Type B pancreatic cell (in vitro differentiated cells): ENCODE measurements at places on chromosomes 6 and 20. TPM values are rescaled to one million over a fixed set of nuclear protein-coding genes. Genes with fewer than 3 reads are reported as not detected.

The SPO11 gene
- total RNA-seq, result not detected in 2 replicates

The MACROD2 gene
- 5.9 and 6.7 TPM in 2 replicates for total RNA-seq

The CST4 gene
- 2.1 and 56.8 TPM in 2 replicates for total RNA-seq

The ULBP3 gene
- 4.4 and 12.4 TPM in 2 replicates for total RNA-seq

The TMC2 gene
- total RNA-seq, result not detected in 2 replicates

The RIMS1 gene
- 3.7 and 5.9 TPM in 2 replicates for total RNA-seq

The SLC18B1 gene
- total RNA-seq, result 17.6 and 19.3 TPM in 2 replicates

The ANKRD66 gene
- 0.34 TPM in 1 of 2 replicates, not detected in the other for total RNA-seq

The CALHM4 gene
- not detected in 2 replicates for total RNA-seq

DNA sequence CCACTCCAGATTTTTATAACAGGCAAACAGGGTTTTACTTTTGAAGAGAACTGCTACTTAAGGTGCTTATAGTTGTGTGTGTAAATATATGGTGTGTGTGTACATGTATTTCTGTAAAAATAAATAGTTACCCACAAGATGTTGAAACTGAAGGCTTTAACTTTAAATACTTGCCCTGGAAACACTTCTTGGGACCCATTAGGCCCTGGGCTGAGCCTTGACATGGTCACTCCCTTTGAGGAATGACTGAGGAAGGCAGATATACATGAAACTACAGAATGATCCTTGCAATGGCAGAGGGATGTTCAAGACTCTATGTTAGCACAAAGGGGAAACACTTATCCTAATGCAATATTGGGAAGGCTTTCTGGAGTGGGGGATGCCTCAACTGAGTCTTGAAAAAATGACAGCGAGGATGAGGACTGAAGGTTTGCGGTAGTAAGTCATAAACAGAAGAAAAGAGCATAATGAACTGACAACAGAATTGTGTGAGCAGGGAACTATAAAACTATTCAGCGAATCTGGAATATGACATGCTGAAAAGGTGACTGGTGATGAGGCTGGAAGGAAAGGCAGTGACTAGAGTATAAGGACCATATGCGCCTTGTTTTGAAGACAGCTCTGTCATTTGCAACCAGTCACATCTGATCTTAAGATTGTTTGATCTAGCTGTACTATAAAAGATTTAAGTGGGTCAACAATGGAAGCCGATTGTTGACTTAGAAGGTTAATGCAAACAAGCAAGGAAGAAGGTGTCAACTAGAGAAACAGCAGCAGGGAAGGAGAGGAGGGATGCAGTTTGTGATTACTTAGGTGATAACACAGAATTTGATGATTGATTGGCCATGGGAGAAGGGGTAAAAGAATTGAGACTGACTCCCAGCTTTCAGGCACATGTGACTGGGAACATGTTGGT lies 64.4 kb upstream of the COL21A1 start:
- no peak overlapping the region for H3K4me3 ChIP-seq
- no peak overlapping the region for H3K27ac ChIP-seq
- H3K4me1 ChIP-seq, result no peaks in the 10 kb centered on the region
- H3K27me3 ChIP-seq, result peaks cover 12% of the 10 kb centered on the region

GRCh38 chr6:6826961-6827360 lies 238.4 kb downstream of the LY86 start:
- no peak for DNase-seq
- H3K27ac ChIP-seq, result no peak overlapping the region

- no peak for DNase-seq
- no peaks in the 10 kb centered on the region for H3K27me3 ChIP-seq
- no peak overlapping the region for H3K27ac ChIP-seq
- H3K4me1 ChIP-seq, result peaks cover 25% of the 10 kb centered on the region
- no peak overlapping the region for H3K4me3 ChIP-seq
- H3K36me3 ChIP-seq, result peaks cover 15% of the 10 kb centered on the region
These were observed 46.0 kb downstream of the E2F3 start for GRCh38 chr6:20447581-20448132.

DNA sequence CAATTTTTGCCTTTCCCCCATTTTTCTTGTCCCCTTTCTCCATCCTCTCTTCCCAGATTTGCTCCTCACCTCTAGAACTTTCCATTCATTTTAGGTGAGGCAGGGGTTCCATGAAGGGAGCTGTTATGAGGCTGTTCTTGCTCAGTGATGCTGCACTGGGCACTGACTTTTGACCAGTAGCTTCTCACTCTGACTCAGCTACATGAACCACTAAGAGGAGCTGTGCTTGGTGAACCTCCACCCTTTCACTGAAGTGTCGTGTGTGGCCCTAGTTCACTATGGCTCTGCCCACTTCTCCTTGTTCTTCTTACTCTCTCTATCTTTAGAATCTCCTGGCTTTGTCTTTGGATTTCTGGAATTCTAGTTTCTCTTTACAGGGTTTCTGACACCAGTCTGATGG lies 307.1 kb upstream of the RNF24 start:
- peak; percentile 3 for DNase-seq
- no peak overlapping the region for H3K4me3 ChIP-seq

- H3K4me3 ChIP-seq, result no peak overlapping the region
- no peaks in the 10 kb centered on the region for H3K27me3 ChIP-seq
- no peaks in the 10 kb centered on the region for H3K36me3 ChIP-seq
- no peaks in the 10 kb centered on the region for H3K4me1 ChIP-seq
- no peak for DNase-seq
These were observed 88.7 kb downstream of the THBS2 start for GRCh38 chr6:169164986-169165385.

- no peaks in the 10 kb centered on the region for H3K36me3 ChIP-seq
- H3K4me1 ChIP-seq, result peaks cover 7% of the 10 kb centered on the region
- H3K4me3 ChIP-seq, result no peak overlapping the region
- H3K27me3 ChIP-seq, result peaks cover 97% of the 10 kb centered on the region
- no peak for DNase-seq
These were observed 9.7 kb downstream of the LINC00237 start for GRCh38 chr20:21096321-21097043.

DNA sequence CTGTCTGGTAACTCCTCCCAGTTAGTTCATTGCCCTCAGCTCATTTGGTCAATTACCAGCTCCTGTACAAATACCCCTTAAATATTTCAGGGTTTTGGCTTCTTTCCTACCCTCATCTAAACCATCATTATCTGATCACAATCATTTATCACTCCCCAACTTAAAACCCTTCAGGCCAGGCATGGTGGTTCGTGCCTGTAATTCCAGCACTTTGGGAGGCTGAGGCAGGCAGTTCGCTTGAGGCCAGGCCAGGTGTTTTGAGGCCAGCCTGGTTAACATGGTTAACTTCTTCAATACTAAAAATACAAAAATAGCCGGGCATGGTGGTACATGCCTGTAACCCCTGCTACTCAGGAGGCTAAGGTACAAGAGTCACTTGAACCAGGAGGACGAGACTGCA lies 9.4 kb downstream of the TGIF2 start:
- peaks cover 10% of the 10 kb centered on the region for H3K36me3 ChIP-seq
- H3K27me3 ChIP-seq, result no peaks in the 10 kb centered on the region
- no peak overlapping the region for H3K4me3 ChIP-seq
- H3K4me1 ChIP-seq, result no peaks in the 10 kb centered on the region
- DNase-seq, result no peak
- H3K27ac ChIP-seq, result no peak overlapping the region

DNA sequence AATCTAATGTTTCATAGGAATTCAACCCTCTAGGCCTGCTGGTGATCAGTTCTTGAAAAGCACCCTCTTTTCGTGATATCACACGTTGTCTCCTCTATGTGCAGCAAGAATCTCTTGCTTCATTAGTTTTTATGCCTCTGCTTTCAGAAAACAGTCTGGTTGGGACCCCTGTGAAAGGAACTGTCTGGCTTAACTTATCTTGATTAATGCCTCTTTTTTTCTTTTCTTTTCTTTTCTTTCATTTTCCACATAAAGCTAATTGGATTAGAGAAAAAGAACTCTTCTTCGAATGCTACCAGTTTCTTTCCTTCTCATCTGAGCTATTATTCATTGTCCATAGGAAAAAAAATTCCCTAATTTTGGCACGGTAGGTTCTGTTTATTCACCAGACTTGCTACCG lies 21.3 kb downstream of the ZNF311 start:
- peaks cover 19% of the 10 kb centered on the region for H3K36me3 ChIP-seq
- H3K27ac ChIP-seq, result peak overlapping the region; percentile 94
- H3K4me1 ChIP-seq, result peaks cover 50% of the 10 kb centered on the region
- H3K4me3 ChIP-seq, result peak overlapping the region; percentile 92
- H3K27me3 ChIP-seq, result peaks cover 20% of the 10 kb centered on the region

GRCh38 chr20:14030991-14031390 lies 35.7 kb downstream of the MACROD2 start:
- H3K27ac ChIP-seq, result no peak overlapping the region
- H3K4me1 ChIP-seq, result no peaks in the 10 kb centered on the region
- DNase-seq, result no peak
- no peaks in the 10 kb centered on the region for H3K27me3 ChIP-seq
- H3K4me3 ChIP-seq, result no peak overlapping the region
- no peaks in the 10 kb centered on the region for H3K36me3 ChIP-seq

GRCh38 chr6:159100395-159101182 lies 55.8 kb upstream of the TAGAP start:
- no peak overlapping the region for H3K4me3 ChIP-seq
- H3K27ac ChIP-seq, result no peak overlapping the region
- H3K27me3 ChIP-seq, result peaks cover 4% of the 10 kb centered on the region
- H3K4me1 ChIP-seq, result peaks cover 21% of the 10 kb centered on the region
- DNase-seq, result peak; percentile 16
- H3K36me3 ChIP-seq, result no peaks in the 10 kb centered on the region

DNA sequence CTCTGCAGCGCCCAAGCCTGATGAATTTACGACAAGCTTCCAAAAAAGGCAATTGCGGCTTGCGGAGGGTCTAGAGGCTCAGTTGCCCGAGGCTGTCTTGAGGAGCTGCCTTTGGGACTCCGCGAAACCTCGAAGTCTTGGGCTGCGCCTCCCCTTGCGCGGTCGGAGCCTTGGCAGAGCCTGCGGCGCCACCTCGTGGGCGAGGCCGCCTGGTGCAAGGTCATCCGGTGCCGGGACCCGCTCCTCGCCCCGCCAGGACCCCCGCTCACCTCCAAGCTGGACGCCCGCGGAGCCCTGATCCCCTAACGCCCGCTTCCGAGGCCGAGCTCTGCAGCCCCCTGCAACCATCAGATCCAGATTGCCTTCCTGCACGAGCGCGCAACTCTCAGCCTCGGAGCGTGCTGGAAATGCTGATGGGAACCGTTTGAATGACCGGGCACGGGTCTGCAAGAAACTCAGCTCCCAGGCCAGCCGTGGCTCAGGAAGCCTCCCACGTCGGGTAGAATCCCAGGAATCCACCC lies 14.9 kb upstream of the FAM210B start:
- H3K36me3 ChIP-seq, result no peaks in the 10 kb centered on the region
- peaks cover 13% of the 10 kb centered on the region for H3K4me1 ChIP-seq
- peak overlapping the region; percentile 60 for H3K4me3 ChIP-seq
- H3K27me3 ChIP-seq, result peaks cover 76% of the 10 kb centered on the region
- no peak overlapping the region for H3K27ac ChIP-seq

GRCh38 chr6:24330137-24330732 lies 27.6 kb downstream of the DCDC2 start:
- no peaks in the 10 kb centered on the region for H3K27me3 ChIP-seq
- no peak for DNase-seq
- peak overlapping the region; percentile 43 for H3K27ac ChIP-seq
- peaks cover 7% of the 10 kb centered on the region for H3K4me1 ChIP-seq
- H3K36me3 ChIP-seq, result no peaks in the 10 kb centered on the region

DNA sequence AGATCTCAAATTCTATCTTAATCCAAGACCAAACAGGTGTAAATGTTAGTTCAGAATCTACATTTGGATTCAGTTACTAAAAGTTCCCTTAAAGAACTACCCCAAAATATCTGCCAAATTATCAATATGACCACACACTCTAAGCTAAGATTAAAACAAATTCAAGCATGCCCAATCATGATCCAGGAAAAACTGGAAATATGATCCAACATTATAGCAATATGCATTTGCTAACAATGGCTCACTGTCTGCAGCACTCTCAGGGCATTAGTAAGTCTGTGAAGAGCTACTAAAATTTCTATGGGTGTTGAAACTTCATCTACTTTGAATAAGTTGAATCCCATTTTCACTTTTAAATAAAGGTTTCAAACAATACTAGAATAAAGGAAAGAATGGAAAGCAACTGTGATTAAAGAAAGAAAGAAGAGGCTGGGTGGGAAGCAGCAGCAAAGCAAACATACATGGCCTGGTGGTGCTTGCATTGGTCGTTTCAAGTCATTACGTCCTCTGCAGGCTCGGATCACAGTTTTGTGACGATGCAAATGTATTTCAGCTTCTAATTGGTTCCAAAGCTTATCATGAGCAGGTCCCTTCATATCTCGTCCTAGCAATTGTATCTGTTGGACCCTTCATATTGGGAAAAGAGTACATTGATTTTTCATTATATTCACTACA lies 29.2 kb downstream of the GOPC start:
- no peak for DNase-seq
- H3K27ac ChIP-seq, result no peak overlapping the region
- H3K36me3 ChIP-seq, result peaks cover 16% of the 10 kb centered on the region

- no peak for DNase-seq
- H3K36me3 ChIP-seq, result no peaks in the 10 kb centered on the region
- H3K4me3 ChIP-seq, result no peak overlapping the region
- no peaks in the 10 kb centered on the region for H3K27me3 ChIP-seq
- H3K27ac ChIP-seq, result no peak overlapping the region
These were observed 13.9 kb downstream of the CCN2 start for GRCh38 chr6:131937226-131937625.

- no peaks in the 10 kb centered on the region for H3K27me3 ChIP-seq
- no peaks in the 10 kb centered on the region for H3K36me3 ChIP-seq
- H3K4me3 ChIP-seq, result no peak overlapping the region
- H3K27ac ChIP-seq, result no peak overlapping the region
- DNase-seq, result no peak
These were observed 13.3 kb downstream of the HLA-DPB1 start for GRCh38 chr6:33088931-33089620.

GRCh38 chr20:44154521-44155001 lies 32.4 kb downstream of the JPH2 start:
- H3K27ac ChIP-seq, result no peak overlapping the region
- peaks cover 6% of the 10 kb centered on the region for H3K27me3 ChIP-seq
- DNase-seq, result no peak

- no peak overlapping the region for H3K4me3 ChIP-seq
- peaks cover 4% of the 10 kb centered on the region for H3K4me1 ChIP-seq
- H3K27ac ChIP-seq, result no peak overlapping the region
These were observed 14.4 kb downstream of the ARMC2 start for GRCh38 chr6:108862479-108863191.

DNA sequence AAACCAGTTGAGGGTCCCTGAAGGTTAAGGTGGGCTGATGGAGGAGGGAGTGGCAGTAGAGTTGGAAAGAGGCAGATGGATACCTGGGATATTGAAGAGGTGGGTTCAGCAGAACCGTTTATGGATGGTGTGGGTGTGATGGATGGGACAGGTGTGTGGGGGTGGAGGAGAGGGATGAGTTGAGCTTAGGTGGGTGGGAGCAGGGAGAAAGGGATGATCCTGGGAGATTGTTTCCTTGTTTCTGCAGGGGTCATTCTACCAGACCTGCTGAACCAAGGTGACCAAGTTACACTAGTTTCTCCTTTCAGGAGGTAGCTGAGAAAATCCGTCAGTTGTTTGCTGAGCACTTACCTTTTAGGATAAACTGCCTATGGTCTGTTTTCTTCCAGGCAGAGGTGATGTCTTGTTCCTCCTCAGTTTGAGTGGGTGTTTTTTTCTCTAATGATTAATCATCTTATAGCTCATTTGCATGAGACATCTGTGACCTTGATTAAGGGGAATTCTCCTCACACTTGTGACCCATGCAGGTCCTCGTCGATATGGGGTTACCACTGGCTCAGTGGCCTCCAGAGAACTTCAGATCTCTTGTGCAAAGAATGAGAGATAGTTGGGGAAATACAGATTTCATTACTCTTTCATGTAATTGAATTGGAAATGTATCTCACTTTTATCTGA lies 53.0 kb downstream of the FARS2 start:
- H3K27ac ChIP-seq, result no peak overlapping the region
- no peaks in the 10 kb centered on the region for H3K27me3 ChIP-seq
- no peaks in the 10 kb centered on the region for H3K36me3 ChIP-seq
- DNase-seq, result no peak
- peaks cover 19% of the 10 kb centered on the region for H3K4me1 ChIP-seq
